Endothelial cell (in vitro differentiated cells): ENCODE measurements at places on chromosomes 12 and 14.

- DNase-seq = peak; percentile 70
Measured at GRCh38 chr14:21852061-21852664, 178.5 kb upstream of the OR4E1 start.

DNA sequence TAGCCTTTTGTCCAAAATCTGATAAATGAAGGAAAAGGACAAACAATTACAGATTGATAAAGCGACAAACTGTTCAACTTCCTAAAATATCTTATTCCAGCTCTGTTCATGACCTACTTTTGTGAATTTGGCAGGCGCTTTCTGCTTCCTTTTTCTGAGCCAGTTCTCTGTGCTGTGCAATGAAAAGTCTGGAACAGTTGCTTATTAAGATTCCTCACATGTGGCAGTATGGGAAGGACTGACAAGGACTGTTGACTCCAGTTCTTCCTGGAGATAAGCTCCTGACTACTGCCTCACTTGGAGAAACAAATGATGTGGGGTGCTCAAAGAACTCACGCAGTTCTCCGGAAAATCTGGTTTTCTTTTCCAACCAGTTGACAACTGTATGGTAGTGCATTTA, 58.3 kb upstream of the ANP32D start:
- no peak for DNase-seq

GRCh38 chr14:56005191-56006053, 112.8 kb upstream of the PELI2 start:
- DNase-seq = no peak

- no peak for DNase-seq
Measured at GRCh38 chr14:96626916-96627315, 124.7 kb downstream of the PAPOLA start.

GRCh38 chr12:132185705-132186104, 41.4 kb downstream of the NOC4L start:
- no peak for DNase-seq

GRCh38 chr12:67980391-67980790, 8.9 kb upstream of the IFNG-AS1 start:
- DNase-seq = no peak

GRCh38 chr12:15687583-15687982, 101.6 kb downstream of the EPS8 start:
- DNase-seq = no peak

DNA sequence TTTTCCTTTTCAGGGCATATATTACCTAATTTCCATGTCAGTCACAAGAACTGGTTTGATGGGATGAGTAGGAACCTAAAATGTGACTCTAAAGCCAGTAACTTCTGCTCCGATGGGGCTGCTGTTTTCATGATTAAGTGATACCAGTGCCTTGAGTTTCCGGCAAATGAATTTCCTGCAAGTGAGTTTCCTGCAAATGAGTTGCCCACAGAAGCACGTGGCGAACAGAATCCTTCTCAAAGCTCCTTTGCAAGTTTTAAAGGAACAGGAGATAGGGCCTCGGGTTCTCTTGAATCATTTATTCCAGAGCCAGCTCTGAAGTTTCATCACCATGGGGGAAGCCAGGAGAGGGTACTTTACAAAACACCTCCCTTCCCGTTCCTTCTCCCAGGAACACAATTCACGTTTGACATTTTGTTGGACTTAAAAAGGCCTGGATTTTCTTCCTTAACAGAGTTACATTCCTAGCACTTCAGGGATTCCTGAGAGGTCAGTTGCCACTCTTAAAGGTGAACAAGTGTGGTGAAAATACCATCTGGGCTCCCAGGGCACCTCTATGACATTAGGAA, 2.2 kb upstream of the PPTC7 start:
- peak; percentile 18 for DNase-seq

DNA sequence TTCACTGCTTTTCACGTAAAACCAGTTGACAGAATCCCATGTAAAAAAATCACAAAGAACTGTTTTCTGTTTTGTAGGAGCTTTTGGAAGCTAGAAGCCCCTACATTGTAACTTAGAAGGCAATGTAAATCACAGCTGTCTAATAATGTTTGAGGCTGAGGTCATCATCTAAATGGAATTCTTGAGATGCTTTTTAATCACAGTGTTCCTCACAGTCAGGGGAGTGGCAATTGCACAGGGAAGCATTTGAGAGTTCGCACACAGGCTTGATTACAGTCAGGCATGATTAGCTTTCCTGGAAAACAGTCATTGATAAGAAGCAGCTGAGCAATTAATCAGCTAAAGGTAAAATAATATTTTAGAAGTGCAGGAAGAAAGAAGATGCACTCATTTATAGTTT, 2.9 kb downstream of the SLC17A8 start:
- DNase-seq = no peak

DNA sequence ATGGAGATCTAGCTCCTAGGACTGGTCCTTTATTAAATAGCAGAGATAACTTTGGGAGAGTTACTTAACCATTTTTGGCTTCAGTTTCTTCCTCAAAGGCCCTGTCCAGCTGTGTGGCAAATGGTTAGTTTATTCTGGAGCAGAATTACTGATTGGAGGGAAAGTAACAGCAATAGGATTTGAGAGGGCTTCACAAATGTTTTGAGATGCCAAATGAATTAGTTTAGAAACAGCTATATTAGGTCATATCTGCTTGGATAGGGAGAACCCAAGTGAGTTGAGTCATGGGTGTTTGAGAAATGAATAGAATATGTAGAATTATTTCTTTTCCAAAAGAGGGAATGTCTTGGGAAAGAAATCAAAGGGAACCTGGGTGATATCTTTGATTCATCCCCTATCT, 17.5 kb downstream of the RASSF3 start:
- DNase-seq = no peak

- no peak for DNase-seq
Measured at GRCh38 chr14:63470962-63471793, 72.0 kb downstream of the PPP2R5E start.

DNA sequence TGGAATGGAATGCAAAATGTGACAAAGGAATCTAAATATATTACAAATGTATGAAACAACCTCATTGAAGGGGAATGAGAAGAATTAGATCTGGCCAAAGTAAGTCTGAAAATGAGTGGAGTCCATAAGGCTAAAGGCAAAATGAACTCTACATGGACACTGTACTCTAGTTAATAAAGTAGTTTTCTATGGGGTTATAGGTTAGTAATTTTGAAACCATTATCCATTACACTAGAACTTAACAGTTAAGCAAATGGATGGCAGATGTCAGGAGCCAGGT, 222.1 kb downstream of the NUAK1 start:
- DNase-seq = no peak

GRCh38 chr14:75053396-75054291, 2.4 kb upstream of the MLH3 start:
- DNase-seq = no peak

GRCh38 chr12:114847441-114848035, 163.6 kb upstream of the TBX3 start:
- no peak for DNase-seq

DNA sequence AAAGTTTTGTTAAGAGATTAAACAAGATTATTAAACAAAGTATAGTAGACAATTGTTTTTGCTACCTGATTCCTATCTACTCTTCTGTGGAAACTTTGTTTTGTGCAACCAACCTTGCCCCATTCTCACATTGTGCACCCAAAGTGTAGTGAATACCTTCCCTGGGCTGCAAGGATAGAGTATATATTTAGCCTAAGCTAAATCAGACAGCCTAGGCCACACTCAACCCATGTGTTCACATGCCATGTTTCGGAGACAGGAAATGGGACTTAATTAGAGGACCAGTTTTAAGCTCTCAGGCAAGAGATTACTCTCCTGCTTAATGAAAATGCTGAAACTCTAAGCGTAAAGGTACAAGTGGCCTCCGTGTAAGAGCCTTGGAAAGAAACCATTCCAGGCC, 734.9 kb upstream of the USP15 start:
- no peak for DNase-seq

- DNase-seq = no peak
Measured at GRCh38 chr12:50087995-50088394, 2.9 kb downstream of the SMARCD1 start.

DNA sequence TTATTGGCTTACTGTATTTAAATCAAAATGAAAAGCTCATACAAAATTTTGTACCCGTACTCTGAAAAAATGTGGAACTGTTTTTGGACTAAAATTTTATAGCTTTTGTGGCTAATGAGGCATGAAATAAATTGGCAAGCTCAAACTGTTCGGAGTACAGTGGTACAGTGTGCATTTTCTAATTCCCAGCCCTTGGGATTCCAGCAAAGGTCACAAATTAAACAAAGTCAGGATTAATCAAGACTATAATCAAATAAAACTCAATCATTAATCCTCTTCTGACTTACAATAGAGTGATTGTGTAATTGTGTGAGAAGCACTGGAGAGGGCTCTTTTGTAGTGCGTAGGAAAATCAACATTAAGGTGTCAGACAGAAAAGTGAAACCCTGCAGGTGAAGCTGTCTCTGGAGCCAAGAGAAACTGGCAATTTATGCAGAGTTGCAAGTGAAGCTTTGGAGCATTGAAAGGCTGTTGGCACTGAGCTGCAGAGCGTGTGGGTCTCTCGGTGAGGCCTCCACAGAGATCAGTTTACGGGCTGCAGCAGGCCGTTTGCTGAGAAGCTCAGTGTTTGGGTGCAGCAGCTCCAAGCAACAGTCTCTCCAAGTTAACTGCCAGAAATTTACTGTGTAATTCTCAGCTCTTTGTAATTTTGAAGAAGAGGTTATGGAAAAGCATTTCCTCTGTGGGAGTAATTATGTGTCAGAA, 275.9 kb downstream of the FBXL14 start:
- DNase-seq = no peak

DNA sequence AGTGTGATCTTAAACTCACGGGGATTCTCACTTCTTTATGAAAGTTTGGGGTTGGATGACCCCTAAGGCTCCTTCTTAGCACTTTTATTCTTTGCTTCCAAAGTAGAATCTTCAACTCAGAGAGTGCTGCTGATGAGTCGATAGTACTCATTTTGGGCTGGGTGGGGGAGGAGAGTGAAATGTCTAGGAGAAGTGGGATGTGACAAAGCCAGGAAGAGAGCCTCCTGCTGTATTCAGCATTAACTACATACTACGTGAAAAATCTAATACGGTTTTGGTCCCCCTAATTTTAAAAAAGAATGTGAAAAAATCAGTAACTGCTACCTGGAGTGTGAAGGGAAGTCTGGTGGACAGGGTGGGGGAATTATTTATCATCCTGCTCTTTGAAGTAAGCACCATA, 148.3 kb downstream of the SAMD4A start:
- DNase-seq = no peak

- DNase-seq = no peak
Measured at GRCh38 chr14:65339866-65340265, 72.7 kb upstream of the FUT8 start.

- no peak for DNase-seq
Measured at GRCh38 chr14:94171208-94171607, 2.9 kb upstream of the PPP4R4 start.

DNA sequence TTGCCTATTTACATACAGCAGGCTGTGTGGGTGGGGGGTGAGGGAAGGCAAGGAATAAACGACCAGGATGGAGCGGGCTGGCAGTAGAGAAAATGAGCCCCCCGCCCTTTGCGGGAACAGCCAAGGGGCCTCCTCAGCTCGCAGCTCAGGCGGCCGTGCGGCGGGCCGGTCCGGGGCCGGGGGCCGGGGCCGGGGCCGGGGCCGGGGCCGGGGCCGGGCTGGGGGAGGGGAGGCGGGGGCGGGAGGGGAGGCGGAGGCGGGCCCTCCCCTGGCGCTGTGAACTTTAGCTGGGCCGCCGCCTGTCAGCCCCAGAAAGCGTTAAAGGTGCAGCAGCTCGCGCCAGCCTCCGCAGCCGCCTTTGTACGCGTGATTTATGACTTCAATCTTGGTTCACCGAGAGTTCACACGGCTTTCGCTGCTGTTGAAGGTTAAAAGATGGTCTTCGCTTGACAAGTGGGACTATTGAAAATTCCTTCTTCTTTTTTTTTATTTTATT, 28.8 kb downstream of the HOXC4 start:
- DNase-seq = no peak
